ENCODE measurements at places on chromosomes 4 and X. TPM values are rescaled to one million over a fixed set of nuclear protein-coding genes. Genes with fewer than 3 reads are reported as not detected.

MSX1 gene
- total RNA-seq = 9.1 TPM

ANXA5 gene
- 465 TPM for total RNA-seq

DNA sequence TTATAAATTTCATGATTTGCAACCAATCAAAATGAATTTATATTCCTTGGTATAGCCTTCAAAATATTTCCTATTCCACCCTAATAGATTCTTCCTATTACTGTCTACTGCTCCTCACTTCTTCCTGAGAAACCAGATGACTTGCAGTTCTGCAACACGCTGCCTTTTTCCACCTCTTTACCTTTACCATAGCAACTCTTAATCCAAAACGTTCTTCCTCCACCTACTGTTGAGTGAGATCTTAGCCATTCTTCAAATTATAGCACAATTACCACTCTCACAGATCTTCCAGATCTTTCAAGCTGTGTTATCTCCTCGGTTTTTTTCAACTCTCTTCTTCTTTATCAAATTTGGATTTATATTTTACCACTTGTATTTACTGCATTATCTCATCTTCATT, 289.8 kb downstream of the ADGRL3 start:
- no peaks in the 10 kb centered on the region for H3K36me3 ChIP-seq
- H3K27me3 ChIP-seq = no peaks in the 10 kb centered on the region
- no peak overlapping the region for H3K4me3 ChIP-seq

- no peaks in the 10 kb centered on the region for H3K4me1 ChIP-seq
- H3K27ac ChIP-seq = no peak overlapping the region
- H3K27me3 ChIP-seq = no peaks in the 10 kb centered on the region
- H3K36me3 ChIP-seq = no peaks in the 10 kb centered on the region
- DNase-seq = no peak
- no peak overlapping the region for H3K4me3 ChIP-seq
Observed at GRCh38 chr4:54779476-54780148, 121.9 kb downstream of the KIT start.

GRCh38 chr4:152010710-152011079, 249.9 kb upstream of the GATB start:
- no peak overlapping the region for H3K27ac ChIP-seq
- no peaks in the 10 kb centered on the region for H3K36me3 ChIP-seq
- no peaks in the 10 kb centered on the region for H3K27me3 ChIP-seq
- H3K4me3 ChIP-seq = no peak overlapping the region

GRCh38 chrX:133580625-133581024, 165.3 kb upstream of the GPC4 start:
- H3K4me3 ChIP-seq = no peak overlapping the region
- no peak for DNase-seq
- H3K4me1 ChIP-seq = no peaks in the 10 kb centered on the region
- no peak overlapping the region for H3K27ac ChIP-seq

DNA sequence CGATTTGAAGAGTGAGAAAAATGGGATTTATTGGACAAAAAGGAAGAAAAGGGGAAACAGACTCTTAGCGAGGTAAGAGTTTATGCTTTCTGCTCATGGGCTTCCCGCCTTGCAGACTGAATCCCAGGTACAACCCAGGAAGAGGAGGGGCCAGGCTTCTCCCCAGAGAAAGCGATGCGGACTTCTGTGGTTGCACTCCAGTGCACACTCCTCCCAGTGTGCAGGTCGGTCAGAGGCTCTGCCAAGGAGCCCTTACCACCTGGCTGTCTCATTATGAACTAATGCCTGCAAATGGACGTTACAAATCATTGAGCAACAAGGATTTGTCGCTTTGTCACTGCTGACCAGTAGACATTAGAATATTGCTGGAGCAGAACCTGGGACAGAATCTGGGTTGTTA, 39.9 kb upstream of the GLRA2 start:
- no peak overlapping the region for H3K27ac ChIP-seq
- H3K36me3 ChIP-seq = no peaks in the 10 kb centered on the region
- H3K4me1 ChIP-seq = no peaks in the 10 kb centered on the region
- no peak overlapping the region for H3K4me3 ChIP-seq
- peaks cover 6% of the 10 kb centered on the region for H3K27me3 ChIP-seq

GRCh38 chr4:6520978-6521377, 48.6 kb upstream of the PPP2R2C start:
- H3K27ac ChIP-seq = no peak overlapping the region
- DNase-seq = no peak
- no peaks in the 10 kb centered on the region for H3K27me3 ChIP-seq
- no peak overlapping the region for H3K4me3 ChIP-seq
- no peaks in the 10 kb centered on the region for H3K4me1 ChIP-seq

DNA sequence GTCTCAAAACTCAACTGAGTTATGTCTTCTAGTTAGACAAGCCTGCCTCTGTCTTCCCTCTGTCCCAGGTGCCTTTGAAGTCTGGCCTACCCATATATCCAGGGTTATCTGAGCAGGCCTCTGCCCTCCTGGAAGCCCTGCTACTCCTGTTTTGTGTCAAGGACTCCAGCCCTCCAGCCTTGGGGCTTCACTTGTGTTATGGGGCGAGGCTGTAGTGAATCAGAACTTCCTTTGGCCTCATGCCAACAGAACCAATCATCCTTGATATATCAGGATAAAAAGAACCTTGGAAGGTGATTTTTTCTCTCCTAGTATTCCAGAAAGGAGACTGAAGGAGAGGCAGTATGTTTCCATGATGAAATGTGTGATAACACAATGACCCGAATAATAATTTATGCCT, 8.9 kb upstream of the ADGRG4 start:
- no peak overlapping the region for H3K4me3 ChIP-seq
- H3K4me1 ChIP-seq = no peaks in the 10 kb centered on the region
- no peaks in the 10 kb centered on the region for H3K27me3 ChIP-seq

DNA sequence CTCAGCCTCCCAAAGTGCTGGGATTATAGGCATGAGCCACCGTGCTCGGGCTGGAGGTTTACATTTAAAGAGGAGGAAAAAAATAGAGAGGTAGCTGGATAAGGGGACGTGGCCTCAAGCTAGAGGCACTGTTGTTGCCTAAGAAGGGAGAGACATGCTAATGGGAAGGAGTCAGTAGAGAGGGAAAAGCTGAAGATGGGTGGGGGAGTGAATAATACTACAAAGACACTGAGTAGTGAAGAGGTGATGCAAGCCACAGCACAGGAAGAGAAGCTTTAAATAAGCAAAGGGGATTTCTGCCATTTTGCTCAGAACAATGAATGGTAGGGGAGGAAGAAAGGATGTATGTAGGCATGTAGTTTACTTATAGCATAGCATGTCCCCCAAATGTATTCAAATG, 11.5 kb upstream of the AP1S2 start:
- no peaks in the 10 kb centered on the region for H3K36me3 ChIP-seq
- H3K4me1 ChIP-seq = no peaks in the 10 kb centered on the region
- no peak overlapping the region for H3K27ac ChIP-seq
- H3K27me3 ChIP-seq = peaks cover 22% of the 10 kb centered on the region
- no peak overlapping the region for H3K4me3 ChIP-seq
- DNase-seq = no peak

All from adrenal gland (tissue), 19 donors.